ENCODE measurements at places on chromosomes 3 and 15.
A peak's percentile ranks its signal among the peaks of the same experiment; 100 is the strongest.

DNA sequence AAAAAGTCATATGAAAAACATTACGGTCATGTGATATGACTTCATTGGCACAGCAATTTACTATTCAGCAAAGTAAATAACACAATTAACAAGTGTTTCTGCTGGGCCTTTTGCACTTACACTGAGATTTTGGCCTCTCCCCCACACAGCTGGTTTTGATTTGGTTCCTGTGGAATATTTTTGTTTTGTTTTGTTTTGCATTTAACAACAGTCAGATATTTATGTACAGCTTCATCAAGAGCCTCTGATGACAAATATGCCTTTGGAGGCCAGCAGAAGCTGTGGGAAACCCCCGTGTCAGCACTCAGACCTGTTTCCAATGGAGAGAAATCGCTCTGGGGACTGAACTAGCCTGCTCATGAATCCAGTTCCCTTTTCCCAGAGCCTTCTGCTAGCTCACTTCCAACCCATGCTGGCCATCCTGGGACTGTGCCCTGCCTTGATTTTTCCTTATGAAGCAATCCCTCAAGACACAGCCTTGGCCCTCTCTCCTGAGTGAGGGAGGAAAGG is 161.9 kb downstream of the ATG7 start:
- no peak for DNase-seq

- DNase-seq: no peak
These were observed 126.7 kb downstream of the TUSC7 start for GRCh38 chr3:116836286-116836685.

GRCh38 chr15:63246691-63247469 is 30.5 kb upstream of the APH1B start:
- DNase-seq: no peak

DNA sequence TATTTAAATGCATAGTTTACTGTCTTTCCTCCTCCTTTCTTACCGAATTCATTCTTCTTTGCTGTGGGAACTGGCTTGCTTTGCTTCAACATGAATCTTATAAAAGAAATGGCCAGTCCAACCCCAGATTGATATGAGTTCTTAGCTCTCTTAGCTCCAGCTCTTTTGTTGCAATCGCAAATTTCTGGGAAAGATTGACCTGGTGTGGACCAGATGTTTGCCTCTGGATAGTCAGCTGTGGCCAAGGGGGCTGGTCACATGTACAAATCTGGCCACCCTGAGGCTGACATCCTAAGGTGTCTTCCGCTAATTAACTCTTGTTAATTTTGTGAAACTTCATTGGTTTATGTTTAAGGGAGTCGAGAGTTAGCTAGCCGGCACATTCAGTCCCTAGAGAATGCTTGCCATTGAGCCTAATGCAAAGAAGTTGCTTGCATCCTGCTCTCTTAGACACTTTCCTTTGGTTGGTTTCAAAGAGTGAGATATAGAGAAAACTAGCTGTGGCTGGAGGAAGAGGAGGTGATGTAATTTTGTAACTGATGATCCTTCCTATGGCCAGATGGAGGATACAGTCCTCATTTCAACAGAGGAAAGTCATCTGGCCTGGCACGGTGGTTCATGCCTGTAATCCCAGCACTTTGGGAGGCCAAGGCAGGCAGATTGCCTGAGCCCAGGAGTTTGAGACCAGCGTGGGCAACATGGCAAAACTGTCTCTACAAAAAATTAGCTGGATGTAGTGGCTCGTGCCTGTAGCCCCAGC is 162.4 kb downstream of the ADAMTSL3 start:
- no peak for DNase-seq

DNA sequence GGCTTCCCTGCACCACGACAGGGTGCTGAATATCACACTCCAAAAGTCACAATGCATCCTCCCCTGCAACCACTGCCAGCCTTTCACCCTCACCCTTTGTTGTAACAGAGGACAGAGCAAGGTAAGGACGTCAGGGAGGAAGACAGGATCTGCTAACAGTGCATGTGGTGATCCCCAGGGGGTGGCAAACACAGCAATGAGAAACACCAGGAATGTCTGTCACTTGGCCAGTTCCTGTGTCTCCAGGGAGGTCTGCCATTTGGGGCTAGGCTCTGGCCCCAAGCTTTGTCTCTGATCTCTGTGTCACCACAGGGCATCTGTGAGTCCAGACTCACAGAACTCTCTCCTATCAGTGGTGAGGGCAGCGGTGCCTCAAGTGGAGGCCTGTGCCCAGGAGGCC is 54.3 kb upstream of the SLC24A5 start:
- no peak for DNase-seq

DNA sequence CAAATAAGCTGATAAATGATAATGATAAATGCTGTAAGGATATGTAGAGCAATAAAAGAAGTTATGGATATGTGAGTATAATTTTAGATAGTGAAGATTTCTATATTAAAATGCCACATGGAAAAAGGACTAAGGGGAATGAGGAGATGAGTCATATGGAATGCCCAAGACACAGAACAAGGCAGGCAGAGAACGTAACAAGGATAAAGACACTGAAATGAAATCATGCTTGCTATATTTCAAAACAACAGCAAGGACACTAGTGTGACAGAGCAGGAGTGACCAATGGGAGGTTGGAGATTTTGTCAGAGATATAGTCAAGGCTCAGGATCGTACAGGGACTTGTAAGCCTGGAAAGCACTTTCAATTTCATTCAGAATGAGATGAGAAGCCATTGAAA is 621.5 kb upstream of the SEMA6D start:
- no peak for DNase-seq

- DNase-seq: no peak
These were observed 179.4 kb downstream of the CD47 start for GRCh38 chr3:107911337-107912000.

GRCh38 chr15:53196788-53197187 is 406.7 kb upstream of the ONECUT1 start:
- no peak for DNase-seq

DNA sequence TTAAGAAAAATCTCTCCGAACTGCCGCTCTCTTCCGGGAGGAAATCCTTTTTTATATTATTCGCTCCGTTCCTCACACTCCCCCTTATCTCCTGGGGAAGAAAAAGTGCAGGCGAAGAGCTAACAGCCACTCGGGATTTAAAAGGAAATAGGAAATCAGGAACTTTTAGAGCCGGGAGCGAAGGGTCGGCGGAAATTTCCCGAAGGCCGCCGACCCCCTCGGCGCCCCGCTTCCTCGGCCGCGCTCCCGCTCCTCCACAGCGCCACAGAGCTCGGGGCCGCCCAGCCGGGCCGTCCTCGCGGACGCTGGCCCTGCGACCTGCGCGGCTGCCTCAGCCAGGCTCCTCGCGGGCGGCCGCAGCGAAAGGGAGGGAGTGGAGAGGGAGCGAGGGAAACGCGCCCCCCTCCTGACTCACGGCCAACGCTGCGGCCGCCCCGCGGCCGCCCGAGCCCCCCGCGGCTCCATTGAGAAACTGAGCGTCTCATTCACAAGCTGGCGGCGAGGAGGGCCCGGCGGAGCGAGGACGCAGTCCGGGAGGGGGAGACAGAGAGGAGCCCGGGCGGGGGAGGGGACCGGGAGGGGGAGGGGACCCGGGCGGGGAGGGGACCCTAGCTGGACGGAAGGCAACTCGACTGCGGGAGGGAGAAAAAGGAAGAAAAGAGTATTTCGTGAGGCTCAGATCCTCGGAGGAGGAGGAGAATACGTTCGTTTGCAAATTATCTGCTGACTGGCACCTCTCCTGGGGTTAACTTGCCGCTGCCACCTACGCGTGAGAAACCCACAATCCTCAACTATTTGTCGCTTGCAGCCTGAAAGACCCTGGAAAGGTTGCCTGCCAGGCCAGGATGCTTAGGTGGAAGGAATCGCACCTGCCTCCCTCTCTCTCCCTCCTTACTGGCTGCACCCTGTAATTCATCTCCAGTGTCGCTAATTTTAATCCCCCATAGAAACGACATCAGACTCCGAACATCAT is at the start of gene PTPN9:
PTPN9 (minus strand) TSS at position 368 of the 973 bp plus-strand sequence. CDS start 539 bp downstream, outside the sequence.
- peak; percentile 55 for DNase-seq

DNA sequence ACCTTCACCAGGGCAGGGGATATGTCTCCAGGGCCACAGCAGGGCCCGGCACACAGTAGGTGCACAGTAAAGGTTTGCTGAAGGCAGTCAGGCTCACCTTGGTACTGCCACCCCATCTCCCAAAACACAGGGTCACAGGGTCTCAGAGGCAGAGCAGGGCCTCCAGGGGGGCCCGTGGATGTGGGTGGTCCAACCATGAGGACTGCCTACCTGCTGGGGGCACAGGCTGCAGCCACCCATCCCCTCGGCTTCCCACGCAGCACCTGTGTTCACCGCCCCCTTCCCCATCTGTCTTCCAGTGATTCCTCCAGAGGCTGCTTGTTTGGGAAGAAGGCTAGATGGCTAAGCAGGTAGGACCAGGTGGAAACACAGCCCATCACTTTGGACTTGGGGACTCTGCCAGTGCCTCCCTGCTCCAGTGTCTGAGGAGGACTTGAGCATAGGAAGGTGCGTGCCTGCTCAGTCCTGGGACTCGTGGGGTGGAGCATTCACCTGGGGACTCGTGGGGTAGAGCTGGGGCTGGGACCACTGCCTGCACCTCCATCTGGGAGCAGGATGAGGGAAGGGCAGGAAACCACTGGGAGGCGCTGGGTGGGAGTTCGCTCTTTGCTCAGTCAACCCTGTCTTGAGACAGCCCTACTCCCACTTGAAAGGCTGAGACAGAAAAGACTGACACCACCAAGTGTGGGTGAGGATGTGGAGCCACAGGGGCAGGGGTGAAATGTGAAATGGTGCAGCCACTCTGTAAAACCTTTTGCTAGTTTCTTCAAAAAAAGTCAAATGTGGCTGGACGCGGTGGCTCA is 18.8 kb upstream of the PLXND1 start:
- no peak for DNase-seq

- no peak for DNase-seq
These were observed 853.7 kb downstream of the MCTP2 start for GRCh38 chr15:95085056-95085455.
